Stomach (tissue), 19 donors: ENCODE measurements at places on chromosomes 2 and 18. TPM values are rescaled to one million over a fixed set of nuclear protein-coding genes. Genes with fewer than 3 reads are reported as not detected.

TMEM37 gene
- 15.9 TPM for total RNA-seq

UGT1A8 gene
- total RNA-seq: not detected

NETO1 gene
- not detected for total RNA-seq

KIDINS220 gene
- 53.7 TPM for total RNA-seq

ALLC gene
- not detected for total RNA-seq

HES6 gene
- total RNA-seq: 6.7 TPM

MRO gene
- total RNA-seq: 0.45 TPM

GRCh38 chr18:48917579-48918517 lies 32.9 kb downstream of the SMAD7 start:
- peaks cover 10% of the 10 kb centered on the region for H3K36me3 ChIP-seq
- no peaks in the 10 kb centered on the region for H3K27me3 ChIP-seq
- H3K4me3 ChIP-seq: no peak overlapping the region

GRCh38 chr2:226256237-226256636 lies 543.4 kb downstream of the IRS1 start:
- no peaks in the 10 kb centered on the region for H3K4me1 ChIP-seq
- no peaks in the 10 kb centered on the region for H3K36me3 ChIP-seq
- no peaks in the 10 kb centered on the region for H3K27me3 ChIP-seq
- no peak for DNase-seq
- no peak overlapping the region for H3K27ac ChIP-seq

DNA sequence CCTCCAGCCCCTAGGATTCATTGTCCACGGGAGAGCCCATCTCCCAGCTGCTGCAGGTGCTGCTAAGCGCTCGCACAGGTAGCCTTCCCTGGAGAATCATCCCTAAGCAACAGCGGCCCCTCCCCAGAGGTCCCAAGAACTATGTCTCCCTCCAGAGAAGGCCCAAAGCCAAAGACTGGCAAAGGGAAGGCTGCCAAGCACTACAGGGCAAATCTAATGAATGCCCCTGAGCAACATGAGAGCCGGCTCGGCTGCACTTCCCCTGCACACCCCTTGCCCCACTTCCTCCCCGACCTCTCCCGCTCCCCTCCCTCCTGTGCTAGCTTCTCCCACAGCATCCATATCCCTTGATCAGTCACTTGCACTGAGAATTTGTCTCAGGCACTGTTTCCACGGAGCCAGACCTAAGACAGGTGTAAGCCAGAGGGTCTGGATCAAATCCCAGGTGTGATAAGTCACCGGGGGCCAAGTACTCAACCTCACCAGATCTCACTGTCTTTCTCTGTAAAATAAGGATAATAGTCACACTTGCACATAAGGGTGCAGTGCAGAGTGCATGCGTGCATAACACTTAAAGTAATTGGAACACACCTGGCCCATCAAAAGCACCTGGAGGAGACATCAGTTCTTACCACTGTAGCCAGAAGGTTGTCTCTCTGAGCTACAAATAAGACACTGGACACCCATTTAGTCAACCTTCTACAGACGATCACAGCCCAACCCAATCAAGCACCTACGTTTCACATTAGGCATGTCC lies 20.1 kb upstream of the COL6A3 start:
- no peak for DNase-seq
- H3K4me3 ChIP-seq: no peak overlapping the region
- H3K27ac ChIP-seq: no peak overlapping the region
- no peaks in the 10 kb centered on the region for H3K36me3 ChIP-seq

GRCh38 chr2:210842896-210843295 lies 286.5 kb downstream of the CPS1 start:
- DNase-seq: no peak
- H3K4me1 ChIP-seq: no peaks in the 10 kb centered on the region
- no peaks in the 10 kb centered on the region for H3K27me3 ChIP-seq
- H3K27ac ChIP-seq: no peak overlapping the region
- H3K4me3 ChIP-seq: no peak overlapping the region

- peaks cover 92% of the 10 kb centered on the region for H3K36me3 ChIP-seq
- H3K4me1 ChIP-seq: no peaks in the 10 kb centered on the region
- no peak for DNase-seq
- no peaks in the 10 kb centered on the region for H3K27me3 ChIP-seq
Observed at GRCh38 chr2:98540536-98540935, 67.8 kb downstream of the COA5 start.

DNA sequence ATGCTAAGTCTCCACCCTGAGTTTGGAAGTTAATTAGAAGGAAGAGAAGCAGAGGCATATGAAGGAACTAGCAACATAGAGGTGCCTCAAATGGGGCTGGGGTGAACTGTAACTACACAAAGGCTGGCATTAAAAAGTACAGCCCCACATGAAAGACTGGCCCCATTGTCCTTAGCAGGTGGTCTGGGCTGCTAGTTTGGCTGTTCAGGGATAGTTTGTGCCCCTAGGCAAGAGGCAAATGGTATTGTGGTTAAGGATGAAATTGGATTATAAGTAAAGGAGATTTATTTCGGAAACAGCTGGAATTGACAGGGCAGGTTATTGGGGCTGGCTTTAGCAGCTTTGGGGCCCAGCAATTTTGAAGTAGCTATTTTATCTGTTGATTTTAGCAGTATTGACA lies 365.7 kb upstream of the TNP1 start:
- no peaks in the 10 kb centered on the region for H3K27me3 ChIP-seq
- H3K4me3 ChIP-seq: no peak overlapping the region
- H3K36me3 ChIP-seq: no peaks in the 10 kb centered on the region
- peaks cover 7% of the 10 kb centered on the region for H3K4me1 ChIP-seq
- H3K27ac ChIP-seq: no peak overlapping the region

- H3K27ac ChIP-seq: no peak overlapping the region
- H3K4me1 ChIP-seq: no peaks in the 10 kb centered on the region
- no peaks in the 10 kb centered on the region for H3K27me3 ChIP-seq
- peak; percentile 76 for DNase-seq
- H3K36me3 ChIP-seq: no peaks in the 10 kb centered on the region
Observed at GRCh38 chr2:156589381-156590079, 153.4 kb downstream of the GPD2 start.
